ENCODE measurements at places on chromosomes 5 and 9.

DNA sequence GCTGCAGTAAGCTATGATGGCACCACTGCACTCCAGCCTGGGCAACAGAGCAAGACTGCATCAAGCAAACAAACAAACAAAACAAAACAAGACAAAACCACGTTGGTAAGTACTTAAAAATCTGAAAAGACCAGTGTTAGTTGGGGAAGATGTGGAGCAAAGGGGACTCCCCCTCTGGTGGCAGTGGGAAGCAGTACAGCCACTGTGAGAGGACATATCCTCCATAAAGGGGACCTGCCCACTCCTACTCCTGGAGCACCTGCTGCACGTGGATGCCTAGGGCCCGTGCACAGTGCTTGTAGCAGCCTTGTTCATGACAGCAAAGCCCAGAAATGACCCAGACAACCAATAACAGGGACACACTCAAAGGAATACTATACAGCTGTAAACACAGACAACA lies 17.0 kb upstream of the IPPK start:
- DNase-seq: no peak

DNA sequence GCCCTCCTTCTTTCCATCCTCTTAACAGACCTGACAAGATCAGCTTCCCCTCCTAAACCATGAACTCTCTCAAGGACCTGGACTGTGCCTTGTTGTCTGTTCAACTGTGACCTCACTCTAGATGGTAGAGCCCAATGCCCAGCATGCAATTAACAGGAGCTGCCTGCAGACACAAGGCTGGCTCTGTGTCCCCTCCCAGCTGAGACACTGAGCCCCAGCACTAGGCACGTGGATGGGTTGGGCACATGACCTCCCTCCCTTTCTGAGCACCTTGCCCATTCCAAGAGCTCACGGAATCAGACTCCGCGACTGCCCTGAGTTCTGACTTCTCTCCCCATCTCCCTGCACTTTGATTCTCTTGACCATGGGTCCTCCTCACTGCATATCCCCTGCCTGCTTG lies 93.5 kb upstream of the LRRTM2 start:
- no peak for DNase-seq

GRCh38 chr9:36152741-36153438 lies 16.3 kb upstream of the CCIN start:
- DNase-seq: no peak

DNA sequence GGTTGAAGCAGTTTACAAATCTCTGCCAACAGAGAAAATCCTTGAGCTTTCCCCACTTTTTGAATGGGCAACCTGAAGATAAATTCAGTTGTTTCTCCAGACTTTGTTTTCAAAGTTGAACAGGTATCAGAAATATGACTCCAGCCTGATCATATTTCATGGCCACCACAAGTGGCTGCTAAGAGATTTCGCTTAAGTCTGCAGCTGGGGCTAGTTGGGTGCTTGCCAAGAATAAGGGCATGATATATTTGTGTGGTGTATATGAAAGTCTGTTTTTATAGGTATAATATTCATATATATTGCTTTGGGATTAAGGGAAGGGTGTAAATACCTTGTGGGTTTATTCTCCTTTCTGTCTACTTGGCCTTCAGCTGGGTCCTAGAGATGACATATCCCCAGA lies 168.4 kb upstream of the GDNF start:
- DNase-seq: no peak

DNA sequence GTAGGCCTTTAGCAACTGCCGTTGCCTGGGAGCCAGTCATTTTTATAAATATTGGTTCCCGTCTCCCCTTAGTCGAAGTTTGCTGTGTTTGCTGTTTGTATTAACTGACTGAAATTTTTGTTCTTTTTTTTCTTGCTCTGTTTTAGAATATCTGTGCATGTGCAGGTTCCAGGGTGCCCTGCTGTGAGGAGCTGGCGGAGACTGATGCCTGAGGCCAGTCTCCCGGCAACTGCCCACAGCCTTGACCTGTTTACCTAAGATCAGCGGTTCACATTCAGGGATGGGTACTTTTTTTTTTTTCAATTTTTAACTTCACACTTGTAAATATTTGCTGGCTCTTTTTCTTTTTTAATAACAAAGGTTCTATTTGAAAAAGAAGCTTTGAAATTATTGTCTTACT lies 262.6 kb upstream of the ADAMTS16 start:
- no peak for DNase-seq

DNA sequence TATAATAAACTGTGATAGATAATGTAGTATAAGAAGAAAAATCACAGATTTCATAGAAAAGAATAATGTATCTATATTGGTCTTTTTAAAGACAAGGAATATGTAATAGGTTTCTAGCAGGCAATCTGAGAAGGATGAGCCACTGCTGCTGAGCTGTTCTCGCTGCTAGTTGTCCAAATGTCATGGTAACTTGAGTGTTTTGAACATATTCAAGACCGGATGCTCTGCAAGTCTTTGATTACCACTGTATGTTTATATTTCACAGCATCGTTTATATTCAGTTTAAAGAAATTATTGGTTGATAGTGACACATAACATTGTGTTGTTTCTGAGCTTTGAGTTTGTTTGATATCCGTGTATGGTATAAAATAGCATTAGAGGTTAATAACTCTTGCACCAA lies 9.6 kb downstream of the C5orf47 start:
- DNase-seq: no peak

DNA sequence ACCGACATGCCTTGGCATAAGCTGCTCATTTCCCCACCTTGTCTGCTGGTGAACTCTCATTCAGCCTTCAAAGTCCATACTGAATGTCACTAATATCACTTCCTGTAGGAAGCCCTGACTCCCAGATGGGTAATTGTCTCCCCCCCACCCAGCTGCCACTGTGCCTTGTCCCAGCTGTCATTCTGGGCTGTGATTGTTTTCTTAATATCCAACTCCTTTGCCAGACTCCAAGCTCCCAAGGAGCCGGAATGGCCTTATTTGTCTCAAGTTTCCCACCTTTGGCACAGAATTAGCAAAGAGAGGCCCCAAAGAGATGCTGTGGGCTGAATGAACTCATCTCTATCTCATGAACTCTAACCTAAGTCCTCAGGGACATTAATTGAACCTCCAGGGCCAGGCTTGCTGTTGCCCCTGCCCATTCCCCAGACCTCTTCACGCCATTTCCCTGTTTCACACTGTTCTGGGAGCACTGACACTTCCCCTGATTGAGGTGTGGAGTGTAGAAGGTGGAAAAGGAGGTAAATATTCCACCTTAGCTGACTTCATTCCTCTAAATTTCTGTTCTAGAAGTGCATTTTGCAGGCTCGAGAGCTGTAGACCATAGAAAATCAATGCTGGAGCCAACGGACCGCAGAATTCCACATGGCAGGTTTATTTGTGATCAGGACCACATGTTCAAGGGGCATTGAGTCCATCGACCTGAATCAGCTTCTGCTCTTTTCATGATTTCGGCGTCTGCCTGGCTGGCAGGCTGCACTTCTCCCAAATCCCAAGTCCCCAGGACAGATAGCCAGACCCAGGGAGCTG lies 4.9 kb upstream of the SH3PXD2B start:
- no peak for DNase-seq

DNA sequence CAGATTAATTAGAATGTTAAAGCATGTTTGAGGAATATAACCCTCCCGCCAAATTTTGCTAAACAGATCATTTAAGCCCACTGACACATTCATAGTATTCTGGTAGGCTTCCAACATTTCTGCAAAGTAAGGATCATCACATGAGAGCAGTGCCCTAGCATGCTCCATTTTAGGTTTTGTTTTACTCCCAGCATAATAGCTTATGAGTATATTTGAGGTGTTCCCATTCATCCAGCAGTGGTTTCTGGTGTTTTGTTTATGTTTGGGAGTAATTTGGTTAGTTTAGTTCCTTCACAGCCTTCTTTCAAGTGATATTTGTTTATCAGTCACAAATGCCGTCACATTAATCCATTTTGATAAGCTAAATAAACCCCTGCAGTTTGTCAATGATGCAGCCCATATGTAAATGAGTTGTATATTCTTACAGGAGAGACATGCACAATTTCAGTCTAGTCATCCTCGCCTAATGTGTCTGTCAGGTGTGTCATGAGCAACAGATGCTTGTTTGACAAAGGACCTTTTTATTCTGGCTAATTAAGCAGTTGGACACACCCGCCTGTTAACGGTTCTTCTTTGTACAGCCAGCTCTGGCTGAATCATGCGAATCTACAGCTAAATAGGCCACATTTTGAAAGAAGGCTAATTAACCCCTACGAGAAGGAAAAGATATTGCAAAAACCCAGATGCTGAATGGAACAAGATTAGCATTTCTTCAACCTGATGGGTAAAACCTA lies 124.4 kb downstream of the RFX3 start:
- DNase-seq: no peak

DNA sequence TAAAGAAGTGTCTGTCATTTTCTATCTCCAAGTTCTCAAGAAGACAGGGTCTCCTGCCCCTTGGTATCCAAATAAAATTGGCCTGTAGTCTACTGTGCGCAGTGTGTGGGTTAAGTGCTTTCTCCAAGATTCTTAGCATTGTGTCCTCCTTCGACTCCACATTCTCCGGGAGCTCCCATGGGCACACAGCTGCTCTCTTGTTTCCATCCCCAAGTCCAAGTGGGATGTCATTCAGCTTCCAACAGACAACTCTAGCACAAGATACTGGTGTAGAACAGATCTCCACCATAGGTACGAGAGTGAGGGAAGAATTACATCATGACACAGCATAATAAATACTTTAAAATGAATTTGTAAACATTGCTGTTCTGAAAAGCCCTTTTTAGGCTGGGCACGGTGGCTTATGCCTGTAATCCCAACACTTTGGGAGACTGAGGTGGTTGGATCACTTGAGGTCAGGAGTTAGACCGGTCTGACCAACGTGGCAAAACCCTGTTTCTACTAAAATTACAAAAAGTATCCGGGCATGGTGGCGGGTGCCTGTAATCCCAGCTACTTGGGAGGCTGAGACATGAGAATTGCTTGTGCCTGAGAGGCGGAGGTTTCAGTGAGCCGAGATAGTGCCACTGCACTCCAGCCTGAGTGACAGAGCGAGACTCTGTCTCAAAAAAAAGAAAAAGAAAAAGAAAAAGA lies 196.2 kb downstream of the C9orf152 start:
- no peak for DNase-seq

- no peak for DNase-seq
Measured at GRCh38 chr9:118785456-118785855, 583.8 kb downstream of the BRINP1 start.

- no peak for DNase-seq
Measured at GRCh38 chr5:112738191-112738560, 491 bp downstream of the APC start.

DNA sequence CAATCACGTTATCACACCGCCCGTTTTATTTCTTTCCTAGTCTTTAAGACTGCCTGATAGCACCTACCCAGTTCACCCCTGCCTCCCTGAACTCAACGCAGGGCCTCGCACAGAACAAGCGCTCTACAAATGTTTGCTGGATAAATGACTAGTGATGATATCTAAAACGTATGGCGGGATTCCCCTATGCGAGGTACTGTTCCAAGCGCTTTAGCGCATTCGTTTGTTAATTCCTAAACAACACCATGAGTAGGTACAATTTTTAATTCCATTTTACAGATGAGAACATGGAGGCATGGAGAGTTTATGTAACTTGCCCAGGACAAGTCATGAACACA lies 6.6 kb downstream of the POU4F3 start:
- DNase-seq: no peak

- no peak for DNase-seq
Measured at GRCh38 chr5:173291722-173292658, 36.2 kb downstream of the STC2 start.

GRCh38 chr5:93653716-93654115 lies 70.7 kb downstream of the NR2F1 start:
- DNase-seq: no peak

DNA sequence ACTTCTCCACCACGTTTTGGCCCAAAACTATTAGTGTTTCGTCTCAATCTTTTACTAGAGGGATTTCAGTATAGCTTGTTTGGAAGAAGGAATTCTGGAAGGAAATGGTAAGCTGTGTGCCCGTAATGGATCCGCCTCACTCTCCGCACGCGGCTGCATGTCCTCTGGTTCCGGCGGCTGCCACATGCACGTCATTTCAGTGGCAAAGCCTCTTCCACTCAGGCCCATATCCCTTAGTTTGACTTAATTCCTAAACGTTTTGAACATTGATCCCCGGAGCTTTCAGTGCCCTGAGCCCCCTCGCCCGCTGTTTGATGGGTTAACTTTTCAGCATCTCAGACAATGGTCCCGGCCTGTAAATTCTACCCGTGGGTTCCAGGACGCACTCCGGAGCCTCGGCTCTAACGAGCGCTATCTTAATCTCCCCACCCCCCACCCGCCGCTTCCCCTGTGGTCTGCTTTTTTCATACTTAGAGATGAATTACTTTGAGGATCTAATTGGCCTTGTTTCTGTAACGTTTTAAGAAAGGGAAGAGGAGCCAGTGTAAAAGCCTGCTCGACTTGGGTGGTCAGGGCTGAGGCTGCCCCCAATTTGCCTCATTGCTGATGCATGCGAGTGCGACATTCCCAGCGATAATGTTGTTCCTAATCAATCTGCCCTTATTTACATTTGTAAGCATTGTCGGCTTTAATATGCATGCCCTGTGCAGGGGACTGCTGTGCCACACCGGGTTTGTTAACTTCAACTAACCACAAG lies 4.6 kb downstream of the PTCH1 start:
- DNase-seq: no peak

GRCh38 chr5:72125941-72126620 lies 18.8 kb downstream of the MAP1B start:
- no peak for DNase-seq

GRCh38 chr9:35510754-35511428 lies 21.0 kb downstream of the RUSC2 start:
- no peak for DNase-seq

DNA sequence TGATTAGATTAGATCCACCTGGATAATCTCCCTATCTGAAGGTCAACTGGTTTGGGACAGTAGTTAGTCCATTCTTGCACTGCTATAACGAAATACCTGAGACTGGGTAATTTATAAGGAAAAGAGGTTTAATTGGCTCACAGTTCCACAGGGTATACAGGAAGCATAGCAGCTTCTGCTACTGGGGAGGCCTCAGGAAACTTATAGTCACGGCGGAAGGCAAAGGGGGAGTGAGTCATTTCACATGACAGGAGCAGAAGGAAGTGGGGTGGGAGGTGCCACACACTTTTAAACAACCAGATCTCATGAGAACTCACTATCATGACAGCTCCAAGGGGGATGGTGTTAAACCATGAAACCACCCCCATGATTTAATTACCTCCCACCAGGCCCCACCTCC lies 9.9 kb downstream of the C9orf40 start:
- no peak for DNase-seq

DNA sequence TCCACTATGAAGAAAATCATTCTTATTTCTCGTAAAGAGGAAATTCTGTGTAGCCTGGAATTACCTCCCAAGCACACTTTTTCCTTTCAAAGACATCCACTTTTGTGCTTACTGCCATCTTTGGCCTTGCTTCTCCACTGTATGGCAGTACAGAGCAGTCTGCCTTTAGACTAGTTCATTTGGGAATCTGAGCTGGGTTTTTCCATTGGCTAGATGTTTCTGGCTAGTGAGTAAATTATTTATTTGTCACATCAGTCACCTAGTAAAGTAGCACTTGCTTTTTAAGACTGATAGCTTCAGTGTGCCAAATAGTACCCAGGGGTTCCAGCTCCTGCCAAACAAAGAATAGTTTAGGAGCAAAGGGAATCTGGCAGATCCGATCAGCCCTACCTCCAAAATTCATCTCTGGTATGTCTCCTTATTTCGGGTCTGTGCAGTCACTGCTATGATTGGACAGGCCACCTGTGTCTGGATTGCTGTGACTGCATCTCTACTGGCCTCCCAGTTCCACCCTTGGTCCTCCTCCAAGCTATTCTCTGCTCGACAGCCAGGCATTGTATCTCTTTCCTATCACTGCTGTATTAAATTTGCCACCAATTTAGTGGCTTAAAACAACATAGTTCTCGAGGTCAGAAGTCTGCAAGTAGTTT lies 97.6 kb downstream of the NUDT12 start:
- no peak for DNase-seq
